Endodermal cell (in vitro differentiated cells): ENCODE measurements at places on chromosomes 2 and 18. TPM values are rescaled to one million over a fixed set of nuclear protein-coding genes. Genes with fewer than 3 reads are reported as not detected.

DNA sequence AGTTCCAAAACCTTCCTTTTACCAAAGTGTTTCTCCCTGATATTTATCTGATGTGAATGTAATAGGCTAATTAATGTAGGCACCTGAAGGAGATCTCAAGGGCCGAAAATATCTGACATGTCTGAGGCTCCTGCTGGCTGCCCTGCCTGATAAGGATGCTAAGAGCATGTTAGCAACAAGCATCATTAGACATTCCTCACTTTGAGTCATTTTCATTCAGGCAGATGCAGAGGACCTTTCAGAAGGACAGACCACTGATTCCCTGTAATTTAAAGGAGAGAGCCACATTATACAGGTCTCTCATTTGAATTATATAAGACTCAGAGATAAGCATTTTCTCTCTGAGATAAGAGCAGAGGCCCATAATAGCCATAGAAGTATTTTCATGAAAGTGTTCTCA, 222.4 kb upstream of the NCKAP5 start:
- peaks cover 17% of the 10 kb centered on the region for H3K27me3 ChIP-seq
- H3K4me3 ChIP-seq, result no peak overlapping the region
- peaks cover 5% of the 10 kb centered on the region for H3K4me1 ChIP-seq
- DNase-seq, result no peak
- H3K27ac ChIP-seq, result no peak overlapping the region
- no peaks in the 10 kb centered on the region for H3K36me3 ChIP-seq

The KIF3C gene
- total RNA-seq, result 37.9 to 51.4 TPM (median 48.8 TPM) in 3 replicates

DNA sequence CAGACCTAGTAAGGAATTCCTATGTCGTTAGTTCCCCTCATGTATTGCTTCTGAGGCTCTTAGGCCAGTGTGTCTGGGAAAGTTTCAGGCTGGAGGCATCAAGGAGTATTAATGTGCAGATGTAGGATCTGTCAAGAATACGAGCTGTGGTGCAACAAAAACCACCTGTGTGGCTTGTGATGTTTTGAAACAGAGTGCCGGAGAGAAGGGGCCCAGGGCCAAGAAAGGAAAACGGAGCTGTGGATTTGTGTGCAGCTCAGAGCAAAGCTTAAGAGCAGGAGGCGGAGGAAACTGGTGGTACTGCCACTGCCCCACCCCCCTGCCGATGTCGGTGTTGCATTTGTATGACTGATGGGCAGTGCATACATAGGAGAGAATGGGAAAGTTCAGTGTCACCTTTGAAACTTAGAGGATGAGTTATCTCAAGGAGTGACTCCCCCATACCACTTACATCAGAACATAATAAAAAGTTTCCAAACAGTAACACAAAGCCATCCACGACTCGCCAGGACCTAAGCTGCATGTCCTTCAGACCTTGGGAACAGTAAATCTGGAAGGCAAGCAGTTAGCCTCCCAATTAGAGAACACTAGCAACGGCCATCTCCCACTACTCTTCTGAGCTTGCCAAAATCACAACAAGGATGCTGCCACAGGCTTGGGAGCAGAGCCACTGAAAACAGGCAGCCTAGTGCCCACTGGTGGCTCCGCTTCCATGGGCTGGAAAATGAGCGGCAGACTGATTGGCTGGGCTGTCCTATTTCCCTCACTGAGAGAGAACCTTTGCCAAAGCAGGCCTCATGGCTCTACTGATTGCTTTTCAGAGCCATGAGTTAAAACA, 152.7 kb upstream of the NT5C1B start:
- DNase-seq, result peak; percentile 59
- H3K4me3 ChIP-seq, result no peak overlapping the region
- H3K36me3 ChIP-seq, result no peaks in the 10 kb centered on the region
- no peak overlapping the region for H3K27ac ChIP-seq

DNA sequence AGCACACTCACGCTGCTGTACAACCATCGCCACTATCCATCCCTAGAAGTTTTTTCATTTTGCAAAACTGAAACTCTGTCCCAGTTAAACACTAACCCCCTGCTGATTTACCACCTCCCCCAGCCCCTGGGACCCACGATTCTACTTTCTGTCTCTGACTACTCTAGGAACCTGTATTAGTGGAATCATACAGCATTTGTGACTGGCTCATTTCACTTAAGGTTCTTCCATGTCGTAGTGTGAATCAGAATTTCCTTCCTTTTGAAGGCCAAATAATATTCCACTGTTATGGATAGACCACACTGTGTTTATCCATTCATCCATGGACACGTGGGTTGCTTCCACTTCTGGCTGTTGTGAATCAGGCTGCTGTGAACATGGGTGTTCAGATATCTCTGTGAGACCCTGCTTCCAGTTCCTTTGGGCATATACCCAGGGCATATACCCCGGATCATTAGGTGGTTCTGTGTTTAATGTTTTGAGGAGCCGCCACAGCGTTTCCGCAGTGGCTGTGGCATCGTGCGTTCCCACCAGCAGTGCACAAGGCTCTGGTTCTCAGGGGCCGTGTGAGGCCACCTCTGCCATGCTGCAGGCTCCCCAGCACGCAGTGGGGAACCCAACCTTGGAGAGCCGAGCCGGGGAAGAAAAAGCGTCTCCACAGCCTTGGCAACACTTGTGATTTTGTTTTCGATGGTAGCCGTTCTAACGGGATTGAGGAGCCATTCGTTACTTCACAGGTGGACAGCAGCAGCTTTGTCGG, 10.1 kb downstream of the RAMP1 start:
- no peak overlapping the region for H3K27ac ChIP-seq
- no peaks in the 10 kb centered on the region for H3K4me1 ChIP-seq
- no peaks in the 10 kb centered on the region for H3K27me3 ChIP-seq
- DNase-seq, result no peak
- no peak overlapping the region for H3K4me3 ChIP-seq

GRCh38 chr2:15731213-15731888, 139.7 kb downstream of the DDX1 start:
- no peak for DNase-seq
- no peak overlapping the region for H3K4me3 ChIP-seq
- peaks cover 64% of the 10 kb centered on the region for H3K27me3 ChIP-seq
- no peaks in the 10 kb centered on the region for H3K36me3 ChIP-seq
- peaks cover 7% of the 10 kb centered on the region for H3K4me1 ChIP-seq

DNA sequence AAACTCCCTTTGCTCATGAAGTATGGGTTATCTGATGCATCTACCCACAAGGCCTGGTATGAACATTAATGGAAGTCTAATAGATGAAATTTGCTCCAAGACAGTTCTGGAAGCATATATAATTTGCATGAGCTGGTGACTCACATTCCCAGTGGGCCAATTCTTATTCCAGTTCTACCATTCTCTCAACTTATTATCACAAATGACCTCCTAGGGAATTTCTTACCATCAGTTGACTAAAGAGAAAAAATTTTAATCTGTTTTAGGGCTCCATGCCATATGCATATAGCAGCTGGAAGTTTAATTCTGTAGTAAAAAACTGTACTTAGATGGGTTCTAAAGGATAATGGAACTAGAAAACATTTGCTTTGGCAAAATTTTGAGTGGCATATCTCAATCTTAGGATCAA, 165.2 kb upstream of the COL3A1 start:
- DNase-seq, result no peak
- H3K27ac ChIP-seq, result no peak overlapping the region
- H3K36me3 ChIP-seq, result no peaks in the 10 kb centered on the region
- H3K27me3 ChIP-seq, result no peaks in the 10 kb centered on the region

DNA sequence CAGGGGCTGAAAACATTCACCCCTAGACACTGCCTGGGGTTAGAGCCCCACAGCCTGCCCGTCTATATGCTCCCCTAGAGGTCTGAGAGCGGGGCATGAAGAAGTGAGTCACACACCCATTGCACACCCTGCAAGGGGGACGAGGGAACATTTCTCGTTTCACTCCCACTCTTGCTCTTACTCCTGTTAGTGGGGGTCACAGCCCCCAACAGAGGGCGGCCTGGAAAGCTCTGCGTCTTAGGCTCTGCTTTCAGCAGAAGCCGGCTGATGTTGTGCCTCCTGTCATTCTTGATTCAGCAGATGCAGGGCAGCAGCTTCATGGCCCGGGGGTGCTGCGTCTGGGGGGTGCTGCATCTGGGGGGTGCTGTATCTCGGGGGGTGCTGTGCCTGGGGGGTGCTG, 141.3 kb downstream of the ASB1 start:
- no peaks in the 10 kb centered on the region for H3K36me3 ChIP-seq
- no peak for DNase-seq
- no peak overlapping the region for H3K27ac ChIP-seq

The BOLL gene
- not detected in 2 replicates for total RNA-seq

DNA sequence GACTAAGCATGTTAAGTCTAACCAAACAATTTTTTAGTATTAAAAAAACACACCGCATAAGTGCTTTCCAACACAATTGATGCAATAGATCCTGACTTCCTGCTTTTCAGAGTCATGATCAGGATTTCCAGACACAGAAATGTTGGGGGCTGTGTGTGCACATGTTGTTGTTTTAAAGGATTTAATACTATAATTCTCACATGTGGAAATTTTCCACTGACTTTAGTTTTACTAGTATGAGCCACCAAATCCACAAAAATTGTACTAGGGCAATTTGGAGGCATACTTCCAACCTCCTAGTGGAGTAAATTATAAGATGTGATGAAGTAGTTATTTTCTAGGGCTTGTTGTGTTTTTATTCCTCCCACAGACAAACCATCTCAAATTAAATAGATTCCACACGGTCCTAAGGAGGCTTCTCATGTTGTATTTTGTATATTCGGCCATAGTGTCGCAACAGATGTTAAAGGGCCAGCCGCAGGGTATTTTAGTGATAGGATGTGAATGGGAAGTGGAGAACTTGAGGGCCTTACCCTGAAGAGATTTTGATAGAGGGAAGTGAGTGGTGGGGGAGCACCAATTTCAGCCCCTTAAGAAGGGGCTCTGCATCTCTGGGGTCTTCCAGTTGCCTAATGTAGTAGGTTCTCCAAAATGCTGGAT, 108.9 kb upstream of the KLF7 start:
- H3K27me3 ChIP-seq, result no peaks in the 10 kb centered on the region
- H3K36me3 ChIP-seq, result no peaks in the 10 kb centered on the region
- no peak for DNase-seq
- no peaks in the 10 kb centered on the region for H3K4me1 ChIP-seq

GRCh38 chr2:69181806-69182427, 168.9 kb downstream of the ANTXR1 start:
- DNase-seq, result no peak
- H3K27me3 ChIP-seq, result no peaks in the 10 kb centered on the region
- H3K4me3 ChIP-seq, result no peak overlapping the region
- peaks cover 9% of the 10 kb centered on the region for H3K36me3 ChIP-seq

GRCh38 chr2:100008956-100009355, 133.4 kb downstream of the AFF3 start:
- no peak overlapping the region for H3K4me3 ChIP-seq
- no peaks in the 10 kb centered on the region for H3K27me3 ChIP-seq
- no peaks in the 10 kb centered on the region for H3K36me3 ChIP-seq
- H3K4me1 ChIP-seq, result peaks cover 4% of the 10 kb centered on the region
- no peak overlapping the region for H3K27ac ChIP-seq
- DNase-seq, result no peak

The ALKAL2 gene
- 0.53 to 1.2 TPM (median 0.53 TPM) in 3 replicates for total RNA-seq

DNA sequence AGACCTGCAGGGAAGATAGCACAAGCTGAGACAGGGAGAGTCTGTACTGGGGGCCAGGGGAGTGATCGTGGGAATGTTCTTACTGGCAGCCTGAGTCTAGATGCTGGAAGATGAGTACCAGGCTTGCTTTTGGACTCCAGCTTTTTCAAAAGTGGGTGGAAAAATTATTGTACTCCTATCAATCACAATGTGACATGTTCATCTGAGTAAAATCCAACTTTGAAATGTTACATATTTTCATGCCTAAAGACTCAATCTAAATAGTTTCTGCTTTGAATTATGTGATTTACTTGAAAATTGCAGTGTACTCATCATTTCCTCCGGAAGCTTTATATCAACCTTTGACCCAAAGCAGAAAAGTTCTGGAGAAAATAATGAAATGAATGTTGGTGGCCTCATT, 49.7 kb upstream of the ST3GAL5 start:
- no peaks in the 10 kb centered on the region for H3K27me3 ChIP-seq
- DNase-seq, result no peak
- no peak overlapping the region for H3K27ac ChIP-seq
- no peaks in the 10 kb centered on the region for H3K36me3 ChIP-seq
- H3K4me3 ChIP-seq, result no peak overlapping the region
- peaks cover 12% of the 10 kb centered on the region for H3K4me1 ChIP-seq

- no peaks in the 10 kb centered on the region for H3K27me3 ChIP-seq
- H3K36me3 ChIP-seq, result peaks cover 4% of the 10 kb centered on the region
- H3K4me1 ChIP-seq, result no peaks in the 10 kb centered on the region
- H3K27ac ChIP-seq, result peak overlapping the region; percentile 25
- peak overlapping the region; percentile 97 for H3K4me3 ChIP-seq
- DNase-seq, result no peak
Measured at GRCh38 chr2:55518841-55519165, 715 bp upstream of the CFAP36 start.

DNA sequence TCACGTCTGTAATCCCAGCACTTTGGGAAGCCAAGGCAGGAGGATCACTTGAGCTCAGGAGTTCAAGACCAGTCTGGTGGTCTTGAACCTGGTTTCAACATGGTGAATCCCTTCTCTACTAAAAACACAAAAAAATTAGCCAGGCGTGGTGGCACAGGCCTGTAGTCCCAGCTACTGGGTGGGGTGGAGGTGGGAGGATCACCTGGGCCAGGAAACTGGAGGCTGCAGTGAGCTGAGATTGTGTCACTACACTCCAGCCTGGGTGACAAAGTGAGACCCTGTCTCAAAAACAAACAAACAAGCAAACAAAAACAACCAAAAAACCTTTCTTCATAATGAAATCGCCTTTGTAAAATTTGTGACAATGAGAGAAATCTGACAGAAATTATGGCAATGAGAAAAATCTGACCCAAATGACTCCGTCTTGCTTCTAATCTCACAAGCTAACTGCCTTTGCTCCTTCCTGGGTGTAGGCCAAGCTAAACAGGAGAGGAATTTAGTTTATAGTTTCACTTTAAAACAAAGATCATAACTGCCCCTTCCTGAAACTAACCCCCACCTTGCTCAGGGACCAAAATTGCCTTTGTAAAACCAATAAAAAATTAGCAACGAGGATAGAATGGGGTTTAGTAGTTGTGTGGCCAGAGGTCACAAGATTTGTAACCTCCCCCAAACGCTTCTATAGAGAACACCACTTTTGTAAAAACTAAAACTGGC, 60.7 kb upstream of the KIF5C start:
- H3K27ac ChIP-seq, result no peak overlapping the region
- no peaks in the 10 kb centered on the region for H3K27me3 ChIP-seq
- H3K36me3 ChIP-seq, result no peaks in the 10 kb centered on the region

The PARD3B gene
- 3.1 and 5.6 TPM in 2 replicates for total RNA-seq

- peaks cover 14% of the 10 kb centered on the region for H3K4me1 ChIP-seq
- no peaks in the 10 kb centered on the region for H3K27me3 ChIP-seq
- DNase-seq, result no peak
- no peak overlapping the region for H3K27ac ChIP-seq
- H3K36me3 ChIP-seq, result no peaks in the 10 kb centered on the region
- H3K4me3 ChIP-seq, result no peak overlapping the region
Measured at GRCh38 chr2:190634381-190634780, 14.5 kb upstream of the NAB1 start.

DNA sequence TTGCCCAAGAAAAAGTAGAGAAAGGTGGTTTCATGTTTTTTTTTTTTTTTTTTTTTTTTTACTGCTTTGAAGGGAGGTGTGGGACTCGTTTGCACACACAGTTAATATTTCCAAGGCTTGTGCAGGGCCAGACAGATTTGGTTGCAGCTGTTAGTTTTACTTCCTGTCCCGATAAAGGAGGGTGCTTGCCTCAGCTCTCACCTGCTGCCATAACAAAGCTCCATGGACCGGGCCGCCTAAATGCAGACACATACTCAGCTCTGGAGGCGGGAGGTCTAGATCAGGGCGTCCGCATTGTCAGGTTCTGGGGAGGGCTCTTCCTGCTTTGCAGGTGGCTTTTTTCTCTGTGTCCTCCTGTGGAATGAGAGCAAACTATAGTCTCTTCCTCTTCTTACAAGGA, 69.9 kb downstream of the ODC1 start:
- peaks cover 3% of the 10 kb centered on the region for H3K4me1 ChIP-seq
- no peak overlapping the region for H3K4me3 ChIP-seq
- no peaks in the 10 kb centered on the region for H3K36me3 ChIP-seq
